ENCODE measurements at places on chromosomes 2 and 18. TPM values are rescaled to one million over a fixed set of nuclear protein-coding genes. Genes with fewer than 3 reads are reported as not detected.

Gene AAK1
- total RNA-seq: 86.5 TPM

Gene ACADL
- under 0.01 TPM for total RNA-seq

Gene LRATD1
- not detected for total RNA-seq

Gene PRKAG3
- not detected for total RNA-seq

Gene MYOM1
- 0.22 TPM for total RNA-seq

Gene ANKRD44
- 11.5 TPM for total RNA-seq

Gene HOXD9
- 1.7 TPM for total RNA-seq

Data from placental pericyte (primary cell).